Lung microvascular endothelial cell (primary cell): ENCODE measurements at places on chromosomes 4 and X. TPM values are rescaled to one million over a fixed set of nuclear protein-coding genes. Genes with fewer than 3 reads are reported as not detected.

ARHGAP4 gene
- total RNA-seq: 2.8 and 5.2 TPM in 2 replicates

FAM9B gene
- not detected in 2 replicates for total RNA-seq

GRCh38 chr4:158327525-158327924, 117.2 kb downstream of the TMEM144 start:
- no peak for DNase-seq

- peak; percentile 74 for DNase-seq
Measured at GRCh38 chr4:145847764-145848163, 90.9 kb downstream of the ZNF827 start.

- no peak for DNase-seq
Measured at GRCh38 chrX:2664502-2664901, 26.6 kb upstream of the CD99 start.

GRCh38 chr4:5905714-5906113, 12.8 kb upstream of the CRMP1 start:
- DNase-seq: no peak
